ENCODE measurements at places on chromosomes 6 and 20. TPM values are rescaled to one million over a fixed set of nuclear protein-coding genes. Genes with fewer than 3 reads are reported as not detected.

DNA sequence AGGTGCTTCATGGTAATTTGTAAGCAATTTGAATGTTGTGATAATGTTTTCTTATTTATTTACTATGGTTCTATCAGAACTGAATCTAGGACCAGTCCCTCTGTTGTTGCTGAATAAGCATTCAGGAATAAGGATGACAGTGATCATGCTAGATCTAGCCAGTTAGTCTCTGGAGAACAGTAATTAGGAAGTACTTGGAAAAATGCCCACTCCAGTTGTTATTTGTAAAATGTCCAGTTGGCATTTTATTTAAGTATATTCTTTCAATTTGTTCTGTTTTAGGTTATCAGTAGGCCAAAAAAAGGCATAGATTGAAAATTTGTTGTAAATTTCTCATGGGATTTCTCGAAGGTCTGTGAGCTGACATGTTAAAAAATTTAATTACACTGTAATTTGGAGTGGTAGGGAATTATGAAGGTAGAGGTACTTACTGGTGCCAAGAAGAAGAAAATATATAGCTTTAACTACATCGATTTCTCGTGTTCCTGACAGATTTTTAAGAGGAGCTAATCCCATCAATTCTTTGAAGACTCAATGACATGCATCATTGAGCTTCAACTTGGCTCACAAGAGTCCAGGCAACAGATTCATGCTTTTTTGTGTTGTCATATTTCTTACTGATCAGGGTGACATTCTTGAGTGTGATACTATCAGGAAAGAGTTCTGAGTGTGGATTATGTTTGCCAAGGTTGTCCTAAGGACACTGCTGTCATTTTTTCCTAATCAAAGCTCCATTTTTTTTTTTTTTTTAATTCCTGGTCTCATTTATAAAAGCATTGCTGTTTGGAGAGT is 177.3 kb downstream of the CARMIL1 start:
- no peak for DNase-seq

The DUSP15 gene
- total RNA-seq: not detected

DNA sequence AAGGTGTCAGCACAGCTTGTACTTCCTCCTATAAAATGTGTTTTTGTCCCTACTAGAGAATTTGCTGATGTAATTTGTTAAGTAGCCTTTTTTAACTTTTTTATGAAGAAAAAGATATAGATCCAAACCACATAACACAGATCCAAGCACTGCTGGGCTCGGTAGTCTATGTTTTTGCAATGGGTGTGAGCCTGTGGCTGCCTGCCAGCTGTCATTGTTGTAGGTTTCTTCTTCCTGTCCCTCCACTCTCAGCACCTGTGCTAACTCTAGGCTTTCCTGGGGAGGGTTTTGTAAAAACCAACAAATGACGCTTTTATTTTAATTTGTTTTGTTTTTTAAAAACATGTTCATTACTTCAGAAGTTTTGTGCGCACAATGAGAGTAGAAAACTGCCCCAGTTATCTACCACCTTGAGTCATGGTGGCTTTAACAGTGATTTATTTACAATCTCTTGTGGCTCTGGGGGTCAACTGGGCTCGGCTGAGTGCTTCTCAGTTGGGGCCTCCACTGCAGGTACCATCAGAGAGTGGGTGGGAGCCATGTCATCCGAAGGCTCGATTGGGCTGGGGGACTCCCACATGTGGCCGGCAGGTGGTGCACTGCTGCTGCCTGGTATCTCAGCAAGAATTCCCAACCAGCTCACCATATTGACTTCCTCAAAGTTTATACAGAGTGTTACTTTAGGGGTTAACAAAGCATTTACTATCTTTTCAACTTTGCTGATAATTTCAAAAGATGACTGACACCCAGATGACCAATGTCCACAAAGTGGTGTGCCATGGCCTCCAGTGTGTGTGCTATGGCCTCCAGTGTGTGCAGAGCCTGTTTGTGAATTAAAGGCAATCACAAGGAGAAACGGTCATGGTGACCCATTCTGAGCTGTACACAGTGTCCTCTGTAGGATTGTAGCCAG is 3.0 kb upstream of the CCR6 start:
- DNase-seq: no peak

DNA sequence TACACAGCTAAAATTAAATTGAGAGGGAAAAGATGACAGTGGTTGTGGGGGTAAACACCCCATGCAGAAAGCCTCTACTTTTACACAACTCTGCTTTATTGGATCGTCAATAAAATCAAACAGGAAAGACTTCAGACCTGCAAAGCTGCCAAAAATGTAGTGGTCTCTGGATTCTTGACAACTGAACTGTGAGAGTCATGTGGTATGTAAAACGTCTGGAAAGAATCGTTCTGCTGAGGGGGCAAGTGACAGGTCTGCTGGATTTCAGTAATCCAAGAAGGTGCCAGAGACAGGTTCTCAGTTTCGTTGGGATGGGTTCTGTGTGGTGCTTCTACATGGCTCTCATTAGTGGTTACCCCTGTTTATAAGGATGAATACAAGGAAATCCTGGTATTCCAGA is 63.3 kb downstream of the TSPYL4 start:
- no peak for DNase-seq

The STAU1 gene
- total RNA-seq: 54.2 TPM

The RSPH9 gene
- total RNA-seq: not detected

The CRISP1 gene
- total RNA-seq: not detected

DNA sequence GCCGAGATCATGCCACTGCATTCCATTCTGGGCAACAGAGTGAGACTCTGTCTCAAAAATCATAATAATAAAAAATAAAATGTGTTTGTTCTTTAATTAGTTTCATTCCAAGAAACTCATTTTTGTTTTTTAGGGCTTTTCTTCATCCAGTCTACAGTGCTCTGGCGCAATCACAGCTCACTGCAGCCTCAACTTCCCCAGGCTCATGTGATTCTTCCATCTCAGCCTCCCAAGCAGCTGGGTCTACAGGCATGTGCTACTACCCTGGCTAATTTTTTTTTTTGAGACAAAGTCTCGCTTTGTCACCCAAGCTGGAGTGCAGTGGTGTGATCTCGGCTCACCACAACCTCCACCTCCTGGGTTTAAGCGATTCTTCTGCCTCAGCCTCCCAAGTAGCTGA is 143.6 kb upstream of the JARID2 start:
- no peak for DNase-seq

GRCh38 chr20:37413023-37413334 is 67.0 kb downstream of the SRC start:
- DNase-seq: no peak

GRCh38 chr20:4780245-4780644 is 58.5 kb downstream of the PRND start:
- DNase-seq: no peak

The SCRT2 gene
- total RNA-seq: not detected

The DEF6 gene
- total RNA-seq: 216 TPM
